ENCODE measurements at places on chromosomes 12 and 14. TPM values are rescaled to one million over a fixed set of nuclear protein-coding genes. Genes with fewer than 3 reads are reported as not detected.
A peak's percentile ranks its signal among the peaks of the same experiment; 100 is the strongest.

CACNA2D4 gene
- 0.93 TPM for total RNA-seq

DNA sequence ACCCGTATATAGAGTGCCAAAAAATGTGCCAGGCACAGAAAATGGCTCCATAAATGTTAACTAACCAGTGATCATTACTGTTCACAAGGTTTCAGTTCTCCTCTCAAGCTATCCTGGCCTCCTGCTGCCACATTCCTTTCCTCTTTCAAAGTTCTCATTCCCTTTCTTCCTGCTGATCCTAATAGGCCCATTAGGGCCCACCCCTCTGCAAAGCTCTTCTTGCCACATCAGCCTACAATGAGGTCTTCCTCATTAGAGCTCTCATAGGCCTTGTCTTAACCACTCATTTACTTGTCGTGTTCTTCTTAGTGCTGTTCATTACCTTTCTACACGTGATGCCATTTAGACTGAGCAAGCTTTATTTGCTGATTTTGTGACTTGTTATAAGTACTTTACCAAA lies 40.5 kb downstream of the RPS29 start:
- no peak for DNase-seq
- no peaks in the 10 kb centered on the region for H3K27me3 ChIP-seq
- H3K4me1 ChIP-seq = no peaks in the 10 kb centered on the region
- H3K27ac ChIP-seq = no peak overlapping the region

GRCh38 chr14:92631098-92631497 lies 117.3 kb downstream of the LGMN start:
- DNase-seq = no peak
- H3K4me1 ChIP-seq = no peaks in the 10 kb centered on the region
- H3K36me3 ChIP-seq = no peaks in the 10 kb centered on the region
- H3K27ac ChIP-seq = no peak overlapping the region

GRCh38 chr14:77301103-77301502 lies 19.6 kb downstream of the POMT2 start:
- peak overlapping the region; percentile 38 for H3K27ac ChIP-seq
- H3K36me3 ChIP-seq = peaks cover 62% of the 10 kb centered on the region
- peaks cover 47% of the 10 kb centered on the region for H3K4me1 ChIP-seq
- H3K4me3 ChIP-seq = peak overlapping the region; percentile 20

GRCh38 chr14:54465654-54466053 lies 23.1 kb downstream of the GMFB start:
- DNase-seq = no peak
- no peaks in the 10 kb centered on the region for H3K4me1 ChIP-seq
- no peaks in the 10 kb centered on the region for H3K27me3 ChIP-seq
- H3K27ac ChIP-seq = no peak overlapping the region
- no peak overlapping the region for H3K4me3 ChIP-seq
- no peaks in the 10 kb centered on the region for H3K36me3 ChIP-seq

All from psoas muscle (tissue), 8 donors.